H9 (cell line): ENCODE measurements at places on chromosomes 3 and 15.

- DNase-seq: peak; percentile 62
These were observed 247 bp downstream of the FETUB start for GRCh38 chr3:186640473-186640818.

GRCh38 chr3:99721633-99722007, 83.2 kb downstream of the COL8A1 start:
- DNase-seq: no peak

DNA sequence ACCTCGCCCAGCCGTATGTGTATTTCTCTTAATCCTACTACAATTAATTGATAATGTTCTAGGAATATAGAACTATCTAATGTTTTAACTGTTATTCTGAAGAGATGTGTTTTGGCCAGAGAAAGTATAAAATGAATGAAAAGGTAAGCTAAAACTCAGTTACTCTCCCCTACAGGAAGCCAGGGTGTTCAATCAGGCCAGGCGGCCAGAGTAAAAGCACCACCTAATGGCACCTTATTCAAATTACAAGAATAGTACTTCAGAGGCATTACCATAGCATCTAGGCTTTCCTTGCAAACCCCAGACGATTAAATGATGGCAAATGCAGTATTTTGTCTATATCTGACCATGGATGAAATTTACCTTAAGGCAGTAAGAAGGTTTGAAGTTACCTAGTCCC, 10.4 kb downstream of the SLC12A8 start:
- no peak for DNase-seq

- DNase-seq: no peak
These were observed 8.0 kb downstream of the TRAK1 start for GRCh38 chr3:42099020-42099765.

DNA sequence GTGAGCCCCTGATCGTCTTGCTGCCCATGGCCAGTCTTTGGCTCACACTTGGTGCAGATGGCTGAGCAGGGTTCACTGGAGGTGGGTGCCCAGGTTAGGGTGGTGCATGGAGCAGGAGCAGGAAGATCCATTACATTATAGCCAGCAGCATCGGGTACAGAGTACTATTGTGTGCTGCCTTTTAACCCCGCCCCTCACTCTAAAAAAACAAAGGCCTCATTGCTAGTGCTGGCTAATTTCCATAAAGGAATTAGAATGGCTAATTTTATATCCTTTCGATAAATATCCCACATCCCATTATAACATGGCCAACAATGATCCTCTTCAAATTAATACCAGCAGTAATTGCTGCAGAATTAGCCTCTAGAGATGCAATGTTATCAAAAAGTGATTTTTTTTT, 45.8 kb upstream of the PPP4R2 start:
- no peak for DNase-seq

DNA sequence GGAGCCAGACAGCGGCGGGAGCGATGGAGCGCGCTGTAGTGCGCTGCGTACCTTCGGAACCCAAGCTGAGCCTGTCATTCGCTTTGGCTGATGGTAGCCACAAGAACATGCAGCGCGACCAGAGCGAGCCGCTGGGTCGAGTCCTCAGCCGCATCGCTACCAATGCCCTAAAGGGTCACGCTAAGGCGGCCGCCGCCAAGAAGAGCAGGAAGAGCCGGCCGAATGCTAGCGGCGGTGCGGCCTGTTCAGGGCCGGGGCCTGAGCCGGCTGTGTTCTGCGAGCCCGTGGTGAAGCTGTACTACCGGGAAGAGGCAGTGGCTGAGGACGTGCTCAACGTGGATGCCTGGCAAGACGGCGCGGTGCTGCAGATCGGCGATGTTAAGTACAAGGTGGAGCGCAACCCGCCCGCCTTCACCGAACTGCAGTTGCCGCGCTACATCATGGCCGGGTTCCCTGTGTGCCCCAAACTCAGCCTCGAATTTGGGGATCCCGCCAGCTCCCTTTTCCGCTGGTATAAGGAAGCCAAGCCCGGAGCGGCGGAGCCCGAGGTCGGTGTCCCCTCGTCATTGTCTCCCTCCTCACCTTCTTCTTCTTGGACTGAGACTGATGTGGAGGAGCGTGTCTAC, 498 bp downstream of the PDE12 start:
- DNase-seq: no peak

DNA sequence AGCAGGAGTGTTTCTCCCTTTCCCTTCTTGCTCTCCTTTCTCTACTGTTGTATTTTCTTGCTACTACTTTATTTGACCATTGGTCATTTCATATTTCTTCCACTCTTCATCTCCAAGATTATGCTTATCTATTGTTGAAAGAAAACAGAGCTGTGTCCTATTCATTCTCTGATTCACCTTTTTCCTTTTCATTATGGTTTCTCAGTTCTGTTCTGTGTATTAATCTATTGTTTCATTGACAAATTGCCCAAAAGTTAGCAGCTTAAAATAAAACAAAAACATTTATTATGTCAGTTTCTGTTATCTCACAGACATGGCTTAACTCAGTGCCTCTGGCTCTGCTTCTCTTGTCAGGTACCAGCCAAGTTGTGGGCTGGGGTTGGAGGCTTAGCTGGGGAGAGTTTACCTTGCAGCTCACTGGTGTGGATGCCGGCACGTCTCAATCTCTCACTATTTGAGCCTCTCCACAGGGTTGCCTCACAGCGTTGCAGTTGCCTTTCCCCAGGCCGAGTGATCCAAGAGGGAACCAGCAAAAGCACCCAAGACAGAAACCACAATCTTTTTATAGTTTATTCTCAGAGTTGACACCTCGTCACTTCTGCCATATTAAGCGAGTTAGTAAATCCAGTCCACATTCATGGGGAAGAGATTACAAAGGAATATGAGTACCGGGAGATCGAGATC, 36.9 kb upstream of the FILIP1L start:
- DNase-seq: no peak

GRCh38 chr15:31384568-31384967, 57.9 kb downstream of the KLF13 start:
- DNase-seq: no peak
